ENCODE measurements at places on chromosomes 7 and 10.

DNA sequence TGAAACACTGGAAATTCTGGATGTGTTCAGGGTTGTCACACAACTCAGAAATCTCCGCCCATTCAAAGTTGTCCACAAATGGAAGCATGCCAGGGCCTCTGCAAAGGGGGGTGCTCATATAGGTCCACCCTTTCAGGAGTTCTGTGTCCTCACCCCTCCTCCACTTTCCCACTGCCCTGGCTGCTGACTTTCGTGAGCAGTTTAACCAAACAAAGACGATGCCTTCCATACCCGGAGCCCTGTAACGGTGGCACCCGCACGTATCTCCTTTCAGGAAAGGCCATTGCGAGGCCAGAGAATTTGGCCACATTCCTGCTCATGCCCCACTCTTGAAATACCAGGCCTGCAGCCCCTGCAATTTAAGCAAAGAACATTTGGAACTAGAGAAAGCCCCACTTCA is 1.4 kb downstream of the CPXM2 start:
- DNase-seq, result no peak

GRCh38 chr7:13279854-13280435 is 592.5 kb downstream of the ARL4A start:
- peak; percentile 11 for DNase-seq

GRCh38 chr10:4672201-4672600 is 153.8 kb upstream of the AKR1E2 start:
- DNase-seq, result no peak

DNA sequence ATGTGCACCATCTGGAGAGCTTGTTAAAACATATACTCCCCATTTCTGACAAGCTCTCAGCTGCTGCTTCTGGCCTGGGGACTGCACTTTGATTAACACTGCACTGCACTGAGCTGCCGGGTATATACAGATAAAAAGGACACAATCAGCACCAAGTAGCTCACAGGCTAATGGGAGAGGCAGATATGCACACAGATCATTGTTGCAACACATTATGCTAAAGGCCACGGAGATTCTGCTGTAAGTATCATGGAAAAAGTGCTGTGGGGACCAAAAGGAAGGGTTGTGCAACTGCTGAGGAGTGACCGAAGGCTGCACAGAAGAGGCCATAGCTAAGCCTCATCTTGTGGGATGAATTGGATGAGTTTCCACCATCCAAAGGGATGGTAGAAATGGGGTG is 455.2 kb downstream of the SORCS3 start:
- DNase-seq, result no peak

- DNase-seq, result no peak
Measured at GRCh38 chr7:105613611-105614330, 32.5 kb upstream of the EFCAB10 start.

DNA sequence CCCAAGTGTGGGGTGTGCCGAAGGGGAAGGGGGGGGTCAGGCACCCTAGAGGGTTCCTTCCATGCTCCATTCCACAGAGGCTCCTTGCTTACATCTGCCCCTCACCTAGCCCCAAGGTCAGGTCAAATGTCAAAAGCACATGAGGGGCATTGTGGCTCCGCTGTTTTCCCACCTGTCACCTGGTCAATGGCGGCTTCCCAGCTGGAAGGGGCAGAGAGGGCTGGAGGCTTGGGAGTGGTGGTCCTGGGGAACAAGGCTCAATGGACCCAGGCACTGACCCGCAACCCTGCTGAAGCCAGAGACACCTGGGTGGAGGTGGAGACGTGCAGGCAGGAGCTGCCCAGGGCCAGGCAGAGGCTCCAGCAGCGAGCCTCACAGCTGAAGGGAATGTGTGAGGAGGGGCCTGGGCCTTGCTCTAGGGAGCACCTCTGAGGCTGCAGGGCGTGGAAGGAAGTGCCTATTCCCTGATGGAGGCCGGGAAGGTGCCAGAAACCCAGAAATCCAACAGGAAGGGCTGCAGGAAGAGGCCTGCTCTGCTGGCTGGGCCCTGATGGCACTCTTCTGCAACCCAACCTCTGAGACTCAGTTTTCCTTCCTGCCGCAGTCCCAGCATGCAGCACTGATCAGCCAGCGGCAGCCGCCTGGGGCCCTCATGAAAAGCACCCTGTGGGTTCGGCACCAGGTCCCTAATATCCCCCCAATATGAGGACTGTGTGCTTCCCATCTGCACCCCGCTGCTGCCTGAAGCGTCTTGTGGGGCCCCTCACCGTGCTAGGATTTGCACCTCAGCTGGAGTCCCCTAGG is 16.0 kb downstream of the RASGEF1A start:
- no peak for DNase-seq

DNA sequence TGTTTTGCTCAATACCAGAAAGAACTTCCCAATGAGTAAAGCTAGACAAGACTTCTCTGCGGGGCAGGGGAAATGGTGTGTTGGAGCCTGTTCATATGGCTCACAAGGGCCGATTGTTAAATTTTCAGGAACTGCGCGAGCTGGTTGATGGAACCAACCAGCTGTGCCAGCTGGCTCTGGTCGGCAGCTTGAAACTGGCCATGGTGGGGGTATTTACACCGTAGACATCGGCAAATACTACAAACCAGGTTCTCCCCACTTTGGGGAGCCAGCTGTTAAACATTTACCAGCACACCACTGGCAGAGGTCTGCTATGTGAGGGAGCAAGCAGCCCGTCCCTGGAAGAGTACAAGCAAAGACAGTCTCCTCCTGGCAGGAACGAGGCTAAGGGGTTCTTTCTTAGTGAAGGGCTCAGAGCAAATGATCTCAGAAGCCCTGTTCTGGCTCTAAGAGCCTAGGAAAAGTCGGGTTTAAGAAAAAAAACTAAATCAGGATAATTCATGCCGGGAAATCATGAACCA is 8.8 kb upstream of the ZMIZ1 start:
- DNase-seq, result no peak

DNA sequence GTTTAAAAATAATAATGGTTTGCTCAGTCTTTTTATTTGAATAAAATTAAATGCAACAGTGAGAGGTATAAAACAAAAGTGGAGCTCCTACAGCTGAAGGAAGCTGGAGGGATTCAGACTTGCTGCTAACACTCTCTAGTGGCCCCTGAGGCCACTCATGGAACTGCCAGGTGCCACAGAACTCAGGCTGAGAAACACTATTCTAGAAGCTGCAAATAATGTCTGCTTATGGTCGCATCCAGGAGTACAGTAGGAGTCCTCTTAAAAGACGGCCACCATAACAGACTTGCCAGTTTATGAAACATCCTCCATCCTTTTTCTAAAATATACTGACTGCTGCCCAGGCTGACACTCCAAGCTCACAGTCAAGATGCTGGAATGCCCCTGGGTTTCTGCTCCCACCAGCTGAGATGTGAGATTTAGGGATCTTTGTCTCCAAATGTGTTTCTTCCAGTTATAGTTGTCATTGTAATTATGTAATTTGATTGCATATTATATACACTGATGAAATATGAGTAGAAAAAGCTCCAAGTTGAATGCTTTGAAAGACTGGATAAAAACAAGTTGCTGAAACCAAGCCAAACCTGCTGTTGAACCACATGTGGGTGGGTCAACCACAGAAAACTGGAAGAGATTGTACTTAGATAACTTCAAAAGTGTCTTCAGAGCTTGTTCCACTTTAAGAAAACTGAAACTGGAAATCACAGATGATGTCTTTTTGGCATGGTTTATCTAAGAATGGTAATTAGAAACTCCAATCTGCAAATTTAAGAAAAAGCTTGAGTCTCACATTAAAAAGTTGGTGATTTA is 213.7 kb upstream of the AOAH start:
- peak; percentile 92 for DNase-seq

GRCh38 chr10:2225609-2226008 is 488.3 kb upstream of the ADARB2 start:
- no peak for DNase-seq

- DNase-seq, result no peak
Measured at GRCh38 chr10:110434489-110435096, 63.1 kb upstream of the DUSP5 start.

- no peak for DNase-seq
Measured at GRCh38 chr7:50697748-50698147, 84.9 kb downstream of the GRB10 start.
